CD4-positive, CD25-positive, alpha-beta regulatory T cell (primary cell): ENCODE measurements at places on chromosomes 4 and X. TPM values are rescaled to one million over a fixed set of nuclear protein-coding genes. Genes with fewer than 3 reads are reported as not detected.

DNA sequence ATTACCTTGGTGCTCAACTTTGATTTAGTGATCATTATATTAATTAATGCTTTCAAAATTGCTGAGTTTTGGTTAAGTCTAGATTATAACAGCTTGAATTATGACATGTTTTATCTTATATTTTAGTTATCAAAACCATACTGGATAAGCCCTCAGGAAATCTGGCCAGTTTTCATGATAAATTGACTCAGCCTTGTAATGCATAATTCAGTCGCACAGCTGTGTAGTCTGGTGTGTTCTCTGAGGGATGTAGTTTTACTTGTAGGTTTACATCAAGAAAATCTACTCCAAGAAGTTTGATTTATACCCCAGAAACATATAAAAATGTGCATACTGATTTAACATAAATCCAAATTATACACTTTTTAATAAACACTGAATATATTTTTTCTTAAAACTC, 477.5 kb downstream of the SPRY1 start:
- H3K4me3 ChIP-seq, result no peak overlapping the region
- DNase-seq, result no peak
- no peaks in the 10 kb centered on the region for H3K36me3 ChIP-seq
- no peaks in the 10 kb centered on the region for H3K4me1 ChIP-seq
- H3K27me3 ChIP-seq, result no peaks in the 10 kb centered on the region

DNA sequence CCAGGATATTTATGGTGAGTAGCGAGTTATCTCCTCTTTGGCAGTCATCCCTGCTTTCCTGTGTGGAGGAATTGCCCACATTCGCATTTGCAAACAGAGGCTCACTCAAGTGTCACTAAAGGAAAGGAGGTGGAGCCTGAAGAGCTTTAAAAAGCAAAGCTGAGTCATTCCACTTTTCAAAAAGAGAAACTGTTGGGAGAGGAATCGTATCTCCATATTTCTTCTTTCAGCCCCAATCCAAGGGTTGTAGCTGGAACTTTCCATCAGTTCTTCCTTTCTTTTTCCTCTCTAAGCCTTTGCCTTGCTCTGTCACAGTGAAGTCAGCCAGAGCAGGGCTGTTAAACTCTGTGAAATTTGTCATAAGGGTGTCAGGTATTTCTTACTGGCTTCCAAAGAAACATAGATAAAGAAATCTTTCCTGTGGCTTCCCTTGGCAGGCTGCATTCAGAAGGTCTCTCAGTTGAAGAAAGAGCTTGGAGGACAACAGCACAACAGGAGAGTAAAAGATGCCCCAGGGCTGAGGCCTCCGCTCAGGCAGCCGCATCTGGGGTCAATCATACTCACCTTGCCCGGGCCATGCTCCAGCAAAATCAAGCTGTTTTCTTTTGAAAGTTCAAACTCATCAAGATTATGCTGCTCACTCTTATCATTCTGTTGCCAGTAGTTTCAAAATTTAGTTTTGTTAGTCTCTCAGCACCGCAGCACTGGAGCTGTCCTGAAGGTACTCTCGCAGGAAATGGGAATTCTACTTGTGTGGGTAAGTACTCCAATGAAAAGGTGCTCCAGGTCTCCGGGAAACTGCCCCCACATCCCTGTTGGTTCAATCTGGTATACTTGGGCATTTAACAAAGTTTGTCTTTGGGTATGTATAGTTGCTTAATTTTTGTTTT, at the start of gene EGF:
EGF (plus strand) TSS at position 178 of the 890 bp plus-strand sequence; CDS start at position 631, 453 bp downstream.
- no peak for DNase-seq
- no peaks in the 10 kb centered on the region for H3K4me1 ChIP-seq
- H3K27ac ChIP-seq, result no peak within 1 kb of the TSS
- peaks cover 8% of the 10 kb centered on the region for H3K27me3 ChIP-seq
- H3K4me3 ChIP-seq, result no peak within 1 kb of the TSS

GRCh38 chrX:114787061-114787460, 203.2 kb downstream of the HTR2C start:
- no peaks in the 10 kb centered on the region for H3K4me1 ChIP-seq
- H3K27me3 ChIP-seq, result no peaks in the 10 kb centered on the region
- H3K27ac ChIP-seq, result no peak overlapping the region
- no peaks in the 10 kb centered on the region for H3K36me3 ChIP-seq
- H3K4me3 ChIP-seq, result no peak overlapping the region

- H3K4me3 ChIP-seq, result no peak overlapping the region
- H3K36me3 ChIP-seq, result no peaks in the 10 kb centered on the region
- no peak for DNase-seq
- H3K4me1 ChIP-seq, result peaks cover 3% of the 10 kb centered on the region
- no peak overlapping the region for H3K27ac ChIP-seq
These were observed 2.9 kb downstream of the CCSER1 start for GRCh38 chr4:90130076-90130475.

XK gene
- total RNA-seq, result 0.99 TPM

FREM3 gene
- total RNA-seq, result 0.25 TPM

DNA sequence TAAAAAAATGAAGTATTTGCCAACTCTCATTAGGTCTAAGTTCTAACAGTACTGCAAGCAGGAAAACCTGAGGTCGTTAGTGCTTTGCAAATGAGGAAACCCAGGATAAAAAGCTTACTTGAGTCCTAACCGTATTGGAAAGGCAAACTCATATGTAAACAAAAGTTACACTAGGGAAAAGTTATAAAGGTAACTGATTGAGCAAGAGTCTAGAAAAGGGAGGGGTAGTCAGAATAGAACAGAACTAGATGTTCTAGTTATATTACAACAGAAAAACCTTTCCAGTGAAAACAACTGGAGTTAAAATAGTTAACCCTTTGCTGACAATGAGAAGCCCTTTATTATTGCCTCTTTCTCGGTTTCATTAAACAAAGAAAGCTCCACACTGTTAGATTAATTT, 66.4 kb upstream of the MAOA start:
- no peak overlapping the region for H3K4me3 ChIP-seq
- no peaks in the 10 kb centered on the region for H3K27me3 ChIP-seq
- H3K36me3 ChIP-seq, result no peaks in the 10 kb centered on the region
- no peak for DNase-seq

DNA sequence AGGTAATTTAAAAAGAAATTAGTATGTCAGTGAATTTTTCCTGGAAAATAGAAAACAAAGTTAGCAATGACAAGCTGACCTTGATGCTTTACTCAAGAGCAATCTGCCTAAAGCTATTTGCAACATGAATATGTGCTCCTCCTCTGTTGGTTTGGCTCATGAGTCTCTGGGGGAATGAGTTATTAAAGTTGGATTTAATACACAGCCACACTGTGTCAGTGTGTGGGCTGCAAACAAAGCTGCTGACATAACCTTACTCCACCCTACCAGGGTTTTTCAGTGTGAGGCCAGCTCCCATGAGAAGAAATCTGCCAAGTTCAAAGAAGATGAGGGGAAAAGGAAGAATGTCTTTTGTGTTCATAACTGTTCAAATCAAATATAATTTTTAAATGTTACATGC, 280.5 kb downstream of the TLL1 start:
- H3K4me1 ChIP-seq, result no peaks in the 10 kb centered on the region
- DNase-seq, result no peak
- no peaks in the 10 kb centered on the region for H3K27me3 ChIP-seq
- no peak overlapping the region for H3K27ac ChIP-seq
- no peak overlapping the region for H3K4me3 ChIP-seq
- H3K36me3 ChIP-seq, result no peaks in the 10 kb centered on the region

DNA sequence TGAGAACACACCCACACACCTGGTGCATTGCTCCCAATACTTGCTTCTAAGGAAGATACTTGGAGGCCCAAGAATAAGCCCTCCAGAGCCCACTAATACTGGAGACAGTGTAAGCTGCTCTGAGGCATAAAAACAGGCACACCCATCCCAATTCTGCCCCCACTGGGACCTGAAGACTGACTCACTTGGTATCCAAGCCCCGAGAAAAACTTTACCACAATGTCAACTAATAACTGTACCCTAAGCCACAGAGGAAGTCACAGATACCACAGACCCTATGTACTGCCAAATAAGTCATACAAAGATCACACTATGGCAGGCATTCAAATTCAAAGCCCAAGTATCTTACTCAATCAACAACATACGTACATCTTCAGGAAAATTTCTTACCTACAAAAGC, 398.2 kb upstream of the SPANXN1 start:
- no peaks in the 10 kb centered on the region for H3K4me1 ChIP-seq
- DNase-seq, result peak; percentile 0
- H3K27me3 ChIP-seq, result no peaks in the 10 kb centered on the region
- no peak overlapping the region for H3K27ac ChIP-seq
- no peak overlapping the region for H3K4me3 ChIP-seq

- no peak for DNase-seq
- no peaks in the 10 kb centered on the region for H3K36me3 ChIP-seq
- no peak overlapping the region for H3K27ac ChIP-seq
- no peaks in the 10 kb centered on the region for H3K27me3 ChIP-seq
These were observed 545.2 kb downstream of the C4orf33 start for GRCh38 chr4:129641179-129641578.

SPON2 gene
- 23.9 TPM for total RNA-seq

SSX2 gene
- not detected for total RNA-seq

AMER1 gene
- total RNA-seq, result 3.1 TPM

PF4V1 gene
- total RNA-seq, result 3.0 TPM

DNA sequence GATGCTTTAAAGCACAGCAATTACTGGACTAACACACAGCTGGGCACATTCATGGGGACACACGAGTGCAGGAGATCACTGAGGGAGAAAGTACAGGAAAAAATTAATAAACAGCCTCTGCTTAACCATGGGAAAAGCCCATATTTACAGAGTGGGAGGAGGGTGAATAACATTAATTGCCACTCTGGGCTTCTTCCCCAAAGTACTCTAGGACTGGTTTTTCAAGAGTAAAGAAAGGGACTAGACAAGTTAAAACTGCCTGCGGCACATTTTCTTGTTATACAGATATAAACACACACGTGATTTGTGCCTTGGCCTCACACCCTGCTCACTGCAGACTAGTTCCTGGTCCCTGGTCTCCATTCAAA, 179.7 kb upstream of the TET2 start:
- H3K27me3 ChIP-seq, result peaks cover 2% of the 10 kb centered on the region
- H3K36me3 ChIP-seq, result no peaks in the 10 kb centered on the region
- no peak overlapping the region for H3K27ac ChIP-seq
- H3K4me1 ChIP-seq, result peaks cover 4% of the 10 kb centered on the region

HTR2C gene
- total RNA-seq, result not detected

GRCh38 chr4:2258091-2259035, 3.5 kb downstream of the MXD4 start:
- H3K27ac ChIP-seq, result no peak overlapping the region
- DNase-seq, result no peak
- no peak overlapping the region for H3K4me3 ChIP-seq

CT45A3 gene
- total RNA-seq, result not detected

DNA sequence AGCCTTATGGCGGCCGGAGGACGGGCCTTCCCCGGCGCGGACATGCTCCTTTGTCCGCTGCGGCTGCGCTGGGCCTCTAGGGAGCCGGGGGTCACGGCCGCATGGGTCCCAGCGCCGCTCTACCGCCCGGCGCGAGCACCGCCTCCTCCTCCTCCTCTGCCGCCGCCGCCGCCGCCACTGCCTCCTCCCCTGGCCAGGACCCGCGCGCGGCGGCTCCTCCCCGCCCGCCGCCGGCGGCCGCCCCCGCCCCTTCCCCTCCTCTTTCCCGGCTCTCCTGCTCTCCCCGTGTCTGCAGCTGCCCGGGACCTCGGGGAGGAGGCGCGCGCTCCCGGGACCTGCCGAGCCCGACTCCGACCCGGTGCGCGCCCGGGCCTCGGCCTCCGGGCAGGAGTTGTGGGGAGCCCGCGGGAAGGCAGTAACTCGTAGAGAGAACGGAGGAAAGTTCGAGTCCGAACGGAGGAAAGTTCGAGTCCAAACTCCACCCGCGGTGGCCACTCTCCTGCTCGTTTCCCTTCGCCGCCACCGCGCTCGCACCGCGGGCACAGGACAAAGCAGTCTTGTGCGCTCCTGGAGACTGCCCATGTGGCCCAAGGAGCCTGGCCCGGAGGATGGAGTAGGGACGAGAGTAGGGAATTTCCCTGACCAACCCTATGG, at the start of gene ADGRA3:
ADGRA3 (minus strand) TSS at position 179 of the 654 bp plus-strand sequence. CDS start 282 bp downstream, outside the sequence.
- H3K4me1 ChIP-seq, result no peaks in the 10 kb centered on the region
- H3K4me3 ChIP-seq, result no peak within 1 kb of the TSS
- DNase-seq, result no peak

- H3K36me3 ChIP-seq, result peaks cover 4% of the 10 kb centered on the region
- H3K27ac ChIP-seq, result peak overlapping the region; percentile 100
- H3K4me3 ChIP-seq, result peak overlapping the region; percentile 98
- DNase-seq, result no peak
- no peaks in the 10 kb centered on the region for H3K27me3 ChIP-seq
- peaks cover 26% of the 10 kb centered on the region for H3K4me1 ChIP-seq
These were observed 1.5 kb upstream of the DDX3X start for GRCh38 chrX:41332408-41333002.

DNA sequence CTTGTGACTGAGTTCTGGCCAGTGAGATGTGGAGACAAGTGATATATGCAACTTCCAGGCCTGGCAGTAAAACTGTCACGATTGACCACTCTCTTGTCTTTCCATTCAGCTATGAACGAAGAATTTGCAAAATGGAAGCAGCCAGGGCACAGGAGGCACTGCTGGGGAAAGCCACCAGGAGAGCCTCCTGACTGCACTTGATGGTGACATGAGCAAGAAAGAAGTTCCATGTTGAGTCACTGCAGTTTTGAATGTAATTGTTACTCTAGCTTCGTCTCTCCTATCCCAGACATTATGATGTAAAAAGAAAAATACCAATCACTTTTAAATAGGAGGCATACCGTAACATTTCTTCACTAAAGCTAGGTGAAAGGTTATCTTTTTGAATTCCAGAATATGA, 32.4 kb upstream of the ZCCHC4 start:
- H3K4me3 ChIP-seq, result no peak overlapping the region
- H3K36me3 ChIP-seq, result peaks cover 30% of the 10 kb centered on the region
- no peak for DNase-seq

MAML3 gene
- 1.1 TPM for total RNA-seq

HAND2 gene
- total RNA-seq, result not detected

- peaks cover 51% of the 10 kb centered on the region for H3K36me3 ChIP-seq
- no peak for DNase-seq
- H3K27ac ChIP-seq, result no peak overlapping the region
- H3K4me1 ChIP-seq, result no peaks in the 10 kb centered on the region
- H3K4me3 ChIP-seq, result no peak overlapping the region
- no peaks in the 10 kb centered on the region for H3K27me3 ChIP-seq
These were observed 51.7 kb downstream of the PHF8 start for GRCh38 chrX:53992589-53992988.

DNA sequence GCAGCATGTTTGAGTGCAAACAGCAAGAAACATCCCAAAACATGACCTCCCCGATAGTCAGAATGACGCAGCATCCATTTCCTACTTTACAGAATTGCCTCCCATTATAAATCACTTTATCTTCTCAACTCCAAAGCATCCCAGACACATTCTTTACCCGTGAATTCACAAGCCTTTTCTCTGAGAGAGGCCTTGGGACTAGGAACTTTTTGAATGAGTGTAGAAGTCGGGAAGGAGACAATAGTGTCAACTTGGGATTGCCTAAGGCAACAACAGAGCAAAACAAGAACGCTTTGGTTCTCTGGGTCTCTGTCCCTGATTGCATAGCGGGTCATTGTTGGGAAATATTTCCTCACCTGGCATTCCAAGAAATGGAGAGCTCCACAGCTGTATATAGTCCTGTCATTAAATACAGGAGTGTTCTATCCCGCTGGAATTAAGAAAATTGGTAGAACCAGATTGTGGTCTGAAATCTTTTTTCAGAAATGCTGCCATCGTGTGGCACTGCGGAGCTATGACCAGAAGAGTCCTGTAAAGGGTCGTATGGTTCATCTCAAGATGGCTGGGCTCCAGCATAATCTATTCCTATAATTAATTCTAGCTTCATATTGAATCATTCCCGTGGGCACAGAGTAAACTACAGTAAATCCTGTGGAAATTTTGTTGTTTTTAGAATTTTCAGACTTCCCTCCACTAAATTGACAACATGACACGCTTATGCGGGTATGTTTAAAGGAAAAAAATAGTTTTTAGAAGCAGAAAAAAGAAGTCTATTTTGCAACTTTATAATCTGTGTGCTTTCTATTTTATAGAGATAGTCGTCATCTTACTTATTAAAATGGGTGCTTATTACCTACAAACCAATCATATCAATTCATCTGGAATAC, 2.0 kb upstream of the SPP1 start:
- H3K4me1 ChIP-seq, result no peaks in the 10 kb centered on the region
- H3K27me3 ChIP-seq, result peaks cover 47% of the 10 kb centered on the region
